Activated CD4-positive, alpha-beta memory T cell treated with anti-CD3 and anti-CD28 coated beads, Interleukin-2, amount 10 ng/mL, durations not matched to agents 7 days and 5 days (primary cell): ENCODE measurements at places on chromosomes 5 and 9. TPM values are rescaled to one million over a fixed set of nuclear protein-coding genes. Genes with fewer than 3 reads are reported as not detected.
A peak's percentile ranks its signal among the peaks of the same experiment; 100 is the strongest.

DNA sequence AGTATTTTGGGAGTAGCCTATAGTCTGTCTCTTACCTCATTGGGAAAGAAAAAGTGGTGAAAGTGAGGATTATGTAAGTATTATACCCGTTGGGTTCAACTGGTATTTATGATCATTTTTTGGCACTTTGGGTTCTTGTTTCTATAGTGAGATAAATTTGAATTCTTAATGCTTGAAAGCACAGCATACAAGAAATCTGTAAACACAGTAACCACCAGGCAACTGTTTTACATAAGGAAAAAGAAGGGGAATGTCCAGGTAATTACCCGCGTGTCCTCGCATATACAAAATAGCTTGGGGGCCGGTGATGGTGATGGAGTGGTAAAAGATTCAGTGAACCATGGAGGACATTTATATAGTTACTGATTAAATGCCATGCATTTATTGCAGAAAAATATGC lies 60.5 kb downstream of the BASP1 start:
- no peak for DNase-seq

DNA sequence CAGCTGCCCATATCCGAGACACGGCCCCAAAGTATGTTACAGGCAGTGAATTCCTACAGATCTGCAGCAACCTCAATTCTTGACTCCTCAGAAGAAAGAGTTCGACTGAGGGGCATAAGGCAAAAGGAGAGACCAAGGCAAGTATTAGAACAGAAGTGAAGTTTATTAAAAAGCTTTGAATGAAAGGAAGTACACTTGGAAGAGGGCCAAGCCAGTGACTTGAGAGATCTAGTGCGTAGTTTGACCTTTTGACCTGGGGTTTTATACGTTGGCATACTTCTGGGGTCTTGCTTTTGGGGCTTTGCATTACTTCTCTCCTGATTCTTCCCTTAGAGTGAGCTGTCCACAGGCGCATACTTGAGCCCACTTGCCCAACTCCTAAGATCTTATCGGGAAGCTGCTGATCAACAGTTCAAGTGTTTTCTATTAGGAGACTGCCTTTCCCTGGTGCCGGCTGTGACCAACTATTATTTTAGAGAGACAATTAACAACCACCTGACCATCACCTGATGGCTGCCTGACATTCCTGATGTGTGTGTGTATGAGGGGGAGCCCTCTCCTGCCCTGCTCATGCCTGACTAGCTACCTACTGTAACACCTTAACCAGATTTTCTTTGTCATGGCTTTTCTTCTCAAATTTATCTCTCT lies 1.5 kb upstream of the DEPDC1B start:
- no peak for DNase-seq

GRCh38 chr5:124343451-124343867 lies 403.0 kb downstream of the ZNF608 start:
- no peak for DNase-seq

DNA sequence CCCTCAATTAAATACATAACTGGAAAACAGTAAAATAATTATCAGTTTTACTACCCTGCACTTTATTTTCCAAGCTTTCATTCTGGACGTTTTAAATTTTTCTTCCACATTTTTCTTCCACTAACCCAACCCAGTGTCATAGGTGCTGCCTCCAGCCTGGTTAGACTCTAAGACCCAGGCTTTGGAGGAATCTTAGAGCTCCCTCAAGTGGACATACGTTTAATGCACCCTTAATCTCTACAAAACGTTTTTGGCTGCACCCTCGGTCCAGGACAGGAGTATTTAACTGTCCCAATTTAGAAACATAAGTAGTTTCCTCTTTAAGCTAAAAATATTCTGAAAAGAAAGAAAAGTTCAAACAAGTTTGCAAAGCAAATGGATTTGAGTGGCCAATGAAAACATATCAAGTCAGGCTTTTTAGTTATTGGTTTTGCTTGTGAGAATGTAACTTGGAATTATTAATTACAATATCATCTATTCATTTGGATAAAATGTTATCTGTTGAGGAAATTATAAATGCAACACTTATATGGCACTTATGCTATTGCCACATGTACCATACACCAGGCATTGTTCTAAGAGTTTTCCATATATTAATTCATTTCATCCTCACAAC lies 38.9 kb downstream of the CDH6 start:
- DNase-seq, result no peak

DNA sequence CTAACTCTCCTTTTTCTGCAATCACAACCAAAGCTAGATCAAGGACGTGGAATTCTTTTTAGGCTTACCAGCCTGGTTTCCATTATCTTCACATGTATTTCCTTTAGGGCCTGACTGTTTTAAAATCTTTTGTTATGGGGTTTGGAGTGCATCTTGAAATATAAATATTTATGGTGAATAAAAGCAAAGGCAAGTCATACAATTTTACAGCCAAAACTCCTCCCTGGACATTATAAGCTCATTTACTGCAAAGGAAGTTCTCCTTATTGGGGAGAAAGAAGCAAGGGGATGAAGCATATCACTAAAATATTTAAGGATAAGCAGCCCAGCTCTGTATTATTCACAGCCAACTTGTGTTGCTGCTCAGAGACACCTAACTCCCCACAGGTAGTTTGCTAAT lies 132.2 kb upstream of the TARS1 start:
- DNase-seq, result no peak

GRCh38 chr9:121199921-121200320 lies 1.7 kb downstream of the RAB14 start:
- no peak for DNase-seq

DNA sequence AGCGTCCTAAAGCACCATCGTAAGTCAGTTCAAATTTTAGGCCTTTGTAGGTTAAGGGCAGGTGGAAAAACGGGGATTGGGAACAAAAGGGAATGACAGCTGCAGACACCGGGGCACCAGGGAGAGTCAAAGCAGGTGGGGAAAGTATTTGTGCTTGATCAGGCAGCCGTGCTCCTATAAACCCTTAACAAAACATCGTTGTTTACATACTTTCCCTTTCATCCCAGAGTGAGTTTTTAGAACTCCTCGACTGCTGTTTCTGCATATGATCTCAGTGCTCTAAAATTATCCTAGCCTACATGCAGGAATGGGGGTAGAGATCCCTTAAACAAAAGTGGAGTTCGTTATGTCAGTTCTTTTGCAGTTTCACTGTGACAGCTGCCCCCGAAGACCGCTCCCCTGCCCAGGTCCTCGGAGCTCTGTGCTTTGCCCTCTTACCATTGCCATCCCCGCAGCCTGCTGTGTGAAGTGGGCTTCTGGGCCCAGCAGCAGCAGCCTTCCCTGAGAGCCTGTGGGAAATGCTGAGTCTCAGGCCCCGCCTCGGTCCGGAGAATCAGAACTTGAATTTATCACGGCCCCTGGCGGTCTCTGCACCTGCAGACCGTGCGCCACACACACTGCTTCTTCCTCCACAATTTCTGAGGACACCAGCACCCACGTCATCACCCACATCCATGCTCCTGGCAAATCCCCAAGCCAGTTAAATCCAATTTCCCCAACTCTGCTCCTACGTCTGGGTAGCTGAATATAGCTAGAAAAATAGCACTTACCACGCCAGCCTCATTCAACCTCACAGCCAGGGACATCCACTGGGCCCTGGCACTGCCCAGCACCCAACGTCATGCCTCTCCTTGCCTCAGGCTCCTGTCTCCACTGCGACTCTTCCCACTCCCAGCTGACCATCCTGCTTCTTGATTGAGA lies 86.8 kb downstream of the NSUN2 start:
- DNase-seq, result no peak

DNA sequence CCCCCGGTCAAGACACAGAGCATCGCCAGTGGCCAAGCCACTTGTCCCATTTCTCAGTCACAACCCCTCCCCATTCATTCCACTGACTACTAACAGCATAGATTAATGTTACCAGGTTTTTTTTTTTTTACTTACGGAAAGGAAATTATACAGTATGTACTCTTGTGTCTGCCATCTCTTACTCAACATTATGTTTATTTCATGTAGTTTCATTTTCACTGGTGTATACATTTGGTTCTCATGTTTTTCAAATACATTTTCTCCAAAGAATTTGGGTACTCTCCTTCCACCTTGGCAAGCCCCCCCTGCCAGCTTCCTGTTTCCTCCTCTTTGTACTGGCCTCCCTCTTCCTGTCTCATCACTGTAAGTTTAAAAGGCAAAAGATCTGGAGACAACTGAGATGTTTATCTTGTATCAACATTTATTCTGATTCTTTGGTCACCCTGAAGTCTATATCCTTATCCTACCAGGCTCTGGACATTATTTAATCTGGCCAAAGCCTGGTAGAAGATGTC lies 207.3 kb downstream of the SAXO1 start:
- DNase-seq, result no peak

- no peak for DNase-seq
Observed at GRCh38 chr9:135565636-135566035, 4.1 kb downstream of the PAEP start.

DNA sequence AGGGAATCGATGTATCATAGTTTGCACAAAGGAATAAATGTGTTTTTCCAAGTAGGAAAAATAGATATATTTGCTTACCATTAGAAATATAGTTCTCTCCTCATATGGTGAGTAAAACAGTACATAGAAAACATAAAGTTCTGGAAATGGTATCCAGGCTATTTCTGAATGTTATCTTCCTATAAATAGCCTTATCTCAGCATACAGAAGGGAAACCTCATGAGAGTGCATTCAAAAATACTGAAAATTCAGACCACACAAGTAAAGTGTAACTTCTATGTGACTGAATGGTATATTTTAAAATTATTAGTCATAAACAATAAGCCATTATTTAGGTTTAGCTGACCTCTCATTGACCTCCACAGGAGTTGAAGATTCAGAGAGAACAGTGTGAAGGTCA lies 43.5 kb downstream of the MOCS2 start:
- no peak for DNase-seq

- peak; percentile 23 for DNase-seq
Observed at GRCh38 chr5:14223372-14223771, 80.2 kb downstream of the TRIO start.

- DNase-seq, result peak; percentile 84
Observed at GRCh38 chr9:112332977-112333638, at the start of gene PTBP3. PTBP3 (minus strand) TSS chr9:112333619; CDS start chr9:112297865, 35,754 bp downstream.

DNA sequence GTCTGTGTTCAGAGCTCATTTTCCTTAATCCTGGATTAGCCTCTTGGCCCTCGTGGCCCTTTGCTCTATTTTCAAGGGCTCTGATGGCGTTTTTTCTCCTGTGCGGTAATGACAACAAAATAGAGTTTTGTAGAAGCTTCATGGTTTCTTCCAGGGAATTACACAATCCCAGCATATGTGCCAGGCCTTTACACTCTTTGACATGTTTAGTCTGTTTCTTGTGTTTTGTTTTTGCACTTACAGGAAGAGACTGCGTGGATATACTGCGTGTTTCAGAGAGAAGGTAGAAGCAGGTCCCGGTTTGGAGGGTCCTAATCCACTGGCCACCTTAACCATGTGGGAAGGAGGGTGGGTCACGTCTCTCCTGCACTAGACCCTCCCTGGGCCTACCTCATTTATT lies 400.2 kb upstream of the IRX4 start:
- no peak for DNase-seq

GRCh38 chr9:84866396-84867175 lies 197.1 kb downstream of the NTRK2 start:
- DNase-seq, result no peak

DNA sequence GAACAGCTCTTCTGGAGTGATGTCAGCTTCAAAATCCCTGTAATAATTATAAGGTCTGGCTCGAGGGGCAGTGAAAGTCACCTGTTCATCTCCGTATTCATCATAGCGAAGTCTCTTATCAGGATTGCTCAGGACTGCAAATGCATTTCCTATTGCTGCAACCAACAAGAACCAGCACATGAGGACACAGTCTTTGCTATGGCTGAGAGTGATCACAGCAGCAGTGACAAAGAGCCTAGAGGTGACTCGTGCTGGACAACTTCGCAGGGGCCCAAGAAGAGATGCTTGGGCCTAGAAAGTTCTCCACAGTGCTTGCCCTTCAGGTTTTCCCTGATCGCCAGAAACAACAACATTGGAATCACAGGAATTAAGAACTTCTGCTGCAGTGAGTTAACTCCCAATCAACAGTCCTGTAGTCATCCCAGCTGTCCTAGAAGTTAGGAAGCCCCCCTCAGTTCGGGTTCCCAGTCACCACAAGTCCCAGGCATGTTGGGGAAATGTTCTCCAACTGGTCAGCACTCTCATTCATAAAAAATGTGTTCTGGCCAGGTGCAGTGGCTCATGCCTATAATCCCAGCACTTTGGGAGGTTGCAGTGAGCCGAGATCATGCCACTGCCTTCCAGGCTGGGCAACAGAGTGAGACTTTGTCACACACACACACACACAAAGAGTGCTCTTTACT lies 13.0 kb downstream of the DNAJC18 start:
- DNase-seq, result no peak

DNA sequence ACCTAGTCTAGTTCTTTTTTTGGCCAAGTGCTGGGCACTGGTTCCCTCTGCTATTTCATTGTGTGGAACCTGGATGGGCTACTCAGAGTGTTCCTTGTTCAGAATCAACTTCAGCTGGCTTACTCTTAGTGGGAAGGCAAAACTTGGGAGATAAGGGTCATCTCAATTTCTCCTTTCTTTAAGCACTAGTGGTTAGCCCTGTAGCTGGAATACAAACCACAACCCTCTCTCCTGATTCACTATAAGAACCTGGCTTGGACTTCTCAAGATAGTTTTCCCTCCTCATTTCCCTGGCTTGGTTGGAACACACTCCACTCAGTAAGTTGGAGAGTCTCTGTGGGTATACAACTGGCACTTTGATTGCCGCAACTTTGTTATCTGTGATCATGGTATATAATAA lies 35.1 kb downstream of the GRIA1 start:
- DNase-seq, result no peak

DNA sequence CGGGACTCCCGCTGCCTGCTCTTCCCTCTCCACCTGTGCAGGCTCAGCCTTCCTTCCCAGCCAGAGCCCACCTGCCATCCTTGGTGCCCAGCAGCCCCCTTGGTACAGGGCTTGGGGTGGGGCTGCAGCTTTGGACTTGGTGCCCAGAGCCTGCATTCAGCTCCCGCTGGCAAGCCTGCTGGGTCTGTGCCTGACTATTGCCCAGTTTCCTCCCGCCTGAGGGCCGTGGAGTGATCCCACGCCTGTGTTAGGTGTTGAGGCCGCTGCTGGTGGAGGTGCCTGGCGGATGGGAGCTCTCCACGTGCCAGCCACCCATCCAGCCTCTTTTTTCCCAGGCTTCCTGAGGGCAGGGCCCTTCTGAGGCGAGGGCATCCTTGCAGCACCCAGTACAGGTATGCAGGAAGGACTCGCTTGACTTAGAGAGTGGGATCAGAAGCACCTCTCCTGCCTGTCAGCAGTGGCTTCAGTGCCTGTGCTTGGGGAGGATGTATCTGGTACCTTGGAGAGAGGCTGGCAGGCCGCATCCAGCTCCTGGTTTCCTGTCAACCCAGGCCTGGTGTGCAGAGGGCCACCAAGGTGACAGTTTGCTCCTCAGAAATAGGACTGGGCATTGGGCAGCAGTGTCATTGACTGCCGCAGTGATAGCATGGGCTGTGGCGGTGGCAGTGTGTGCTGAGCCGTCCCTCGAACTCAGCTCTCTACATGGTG lies 7.8 kb downstream of the RXRA start:
- DNase-seq, result no peak

GRCh38 chr9:89522261-89522958 lies 24.5 kb upstream of the SEMA4D start:
- peak; percentile 88 for DNase-seq

- no peak for DNase-seq
Observed at GRCh38 chr5:158513490-158514318, 586.0 kb downstream of the EBF1 start.

- no peak for DNase-seq
Observed at GRCh38 chr9:116594547-116594946, 92.6 kb upstream of the TRIM32 start.

The ZNF300 gene
- 0.33 TPM for total RNA-seq

The ZFP37 gene
- 0.81 TPM for total RNA-seq

The CSF1R gene
- not detected for total RNA-seq

The SLC6A3 gene
- not detected for total RNA-seq

The CDC25C gene
- total RNA-seq, result 15.2 TPM

The PTPDC1 gene
- total RNA-seq, result 3.9 TPM

The SHC3 gene
- not detected for total RNA-seq

The ST8SIA4 gene
- 69.4 TPM for total RNA-seq
